T-helper 17 cell (primary cell): ENCODE measurements at places on chromosomes 12 and 14.
A peak's percentile ranks its signal among the peaks of the same experiment; 100 is the strongest.

DNA sequence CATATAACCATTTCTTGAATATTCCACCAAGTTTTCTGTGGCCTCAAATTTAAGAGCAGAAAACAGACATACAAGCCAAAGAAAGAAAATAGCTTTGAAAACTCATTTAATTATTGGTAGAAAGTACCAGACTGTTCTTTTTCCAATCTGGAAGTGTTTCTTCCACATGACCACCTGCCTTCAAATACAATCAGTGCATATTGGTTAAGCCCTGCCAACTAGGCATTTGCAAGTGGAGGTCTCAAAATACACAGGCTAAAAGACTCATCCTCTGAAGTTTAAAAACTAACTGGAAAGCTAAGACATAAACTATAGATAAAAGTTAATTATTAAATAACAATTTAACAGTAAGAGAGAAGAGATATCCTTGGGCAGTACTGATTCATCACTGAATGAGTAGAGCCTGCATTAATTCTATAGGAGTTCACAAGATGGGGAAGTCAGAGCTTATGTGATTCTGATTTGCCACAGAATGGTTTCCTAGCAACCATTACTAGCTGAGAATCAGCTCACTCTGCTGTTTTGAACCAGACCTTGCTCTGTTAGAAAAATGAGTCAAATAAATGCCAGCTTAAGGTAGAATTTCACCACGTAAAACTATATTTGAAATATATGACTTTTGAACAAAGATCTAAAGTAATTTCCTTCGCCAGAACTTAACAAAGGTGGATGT, 433.8 kb downstream of the FUT8 start:
- no peak for DNase-seq

DNA sequence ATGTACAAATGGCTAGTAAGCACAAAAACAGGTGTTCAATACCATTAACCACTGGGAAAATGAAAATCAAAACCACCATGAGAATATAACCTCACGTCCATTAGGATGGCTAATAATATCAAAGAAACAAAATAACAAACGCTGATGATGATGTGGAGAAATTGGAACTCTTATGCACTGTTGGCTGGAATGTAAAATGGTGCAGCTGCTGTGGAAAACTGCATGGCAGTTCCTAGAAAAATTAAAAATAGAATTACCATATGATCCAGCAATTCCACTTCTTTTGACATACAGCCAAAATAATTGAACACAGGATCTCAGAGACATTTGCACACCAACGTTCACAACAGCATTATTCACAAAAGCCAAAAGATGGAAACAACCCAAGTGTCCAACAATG, 51.5 kb downstream of the TMPRSS12 start:
- DNase-seq = no peak

DNA sequence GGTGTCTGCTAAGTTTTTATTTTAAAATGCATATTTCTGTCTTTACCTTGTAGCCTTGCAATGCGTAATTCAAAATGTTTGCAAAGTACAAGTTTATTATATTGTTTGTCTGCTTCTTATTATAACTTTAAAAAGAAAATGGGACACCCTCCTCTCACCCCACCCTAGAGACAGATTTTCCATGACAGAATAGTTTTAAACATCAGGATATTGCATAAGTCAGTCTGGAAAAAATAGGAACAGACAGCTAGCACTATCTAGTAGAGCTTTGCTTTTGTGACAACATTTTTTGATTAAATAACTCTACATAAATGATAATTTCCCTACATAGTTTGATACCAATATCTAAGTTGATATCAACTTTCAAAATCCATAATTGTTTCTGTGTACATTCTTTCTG, 71.3 kb downstream of the PDE3A start:
- DNase-seq = no peak

- DNase-seq = no peak
These were observed 1.1 kb downstream of the GCH1 start for GRCh38 chr14:54901380-54902142.

- DNase-seq = no peak
These were observed 6.1 kb downstream of the ASB8 start for GRCh38 chr12:48151103-48151771.

DNA sequence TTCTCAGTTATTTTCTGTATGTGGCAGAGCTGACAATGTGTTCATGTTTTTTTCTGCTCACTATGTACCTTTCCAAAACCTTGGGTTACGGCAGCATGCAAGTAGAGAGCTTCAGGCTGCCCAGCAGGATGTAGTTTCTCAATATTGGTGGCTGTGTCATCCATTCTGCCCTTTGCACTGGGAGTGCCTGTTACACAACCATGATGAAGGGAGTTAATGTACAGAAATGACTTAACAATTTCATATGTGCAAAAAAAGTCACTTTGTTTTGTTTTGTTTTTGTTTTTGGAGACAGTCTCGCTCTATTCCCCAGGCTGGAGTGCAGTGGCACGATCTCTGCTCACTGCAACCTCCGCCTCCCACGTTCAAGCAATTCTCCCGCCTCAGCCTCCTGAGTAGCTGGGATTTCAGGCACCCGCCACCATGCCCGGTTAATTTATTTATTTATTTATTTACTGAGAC, 6.1 kb upstream of the CNIH1 start:
- DNase-seq = no peak

GRCh38 chr12:58443273-58443980, 476.9 kb downstream of the LRIG3 start:
- DNase-seq = no peak

DNA sequence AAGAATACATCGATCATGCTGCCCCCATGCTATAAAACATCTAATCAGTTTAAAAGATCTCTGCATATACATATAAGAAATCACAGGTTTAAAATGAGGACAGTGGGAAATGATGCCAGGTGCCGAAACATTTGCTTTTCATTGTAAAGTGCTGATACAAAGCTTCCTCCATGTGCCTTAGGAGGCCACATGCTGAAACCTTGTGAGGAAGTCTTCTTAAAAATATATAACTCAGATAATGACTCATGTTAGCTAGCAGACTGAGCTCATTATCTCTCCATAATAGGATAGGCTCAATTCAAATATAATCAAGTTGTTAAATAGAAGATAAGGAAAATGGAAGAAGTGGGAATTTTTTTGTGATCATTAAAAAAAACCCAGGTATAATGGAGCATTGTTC, 65.9 kb downstream of the RFX4 start:
- no peak for DNase-seq

- no peak for DNase-seq
These were observed 331.5 kb downstream of the LRIG3 start for GRCh38 chr12:58588770-58589169.

DNA sequence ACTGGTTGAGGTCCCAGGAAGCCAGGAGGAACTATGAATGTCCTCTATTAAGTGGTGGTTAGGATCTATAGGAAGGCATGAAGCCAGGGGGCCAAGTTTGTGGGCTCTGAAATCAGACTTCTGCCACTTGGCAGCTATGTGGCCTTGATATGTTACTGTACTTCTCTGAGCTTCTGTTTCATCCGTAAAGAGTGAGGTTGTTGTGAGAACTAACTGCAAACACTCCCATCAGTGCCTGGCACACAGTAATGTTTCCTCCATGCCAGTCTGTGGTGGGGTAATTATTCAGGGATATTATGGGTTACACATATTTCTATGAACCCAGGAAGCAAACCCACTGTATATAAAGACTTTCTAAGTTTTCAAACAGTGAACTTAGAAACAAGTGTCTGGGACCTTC, 57.4 kb downstream of the PLXNC1 start:
- DNase-seq = no peak

GRCh38 chr12:54378796-54379397, 5.6 kb downstream of the ZNF385A start:
- DNase-seq = no peak

- no peak for DNase-seq
These were observed 19.2 kb downstream of the ESRRB start for GRCh38 chr14:76395161-76395560.

DNA sequence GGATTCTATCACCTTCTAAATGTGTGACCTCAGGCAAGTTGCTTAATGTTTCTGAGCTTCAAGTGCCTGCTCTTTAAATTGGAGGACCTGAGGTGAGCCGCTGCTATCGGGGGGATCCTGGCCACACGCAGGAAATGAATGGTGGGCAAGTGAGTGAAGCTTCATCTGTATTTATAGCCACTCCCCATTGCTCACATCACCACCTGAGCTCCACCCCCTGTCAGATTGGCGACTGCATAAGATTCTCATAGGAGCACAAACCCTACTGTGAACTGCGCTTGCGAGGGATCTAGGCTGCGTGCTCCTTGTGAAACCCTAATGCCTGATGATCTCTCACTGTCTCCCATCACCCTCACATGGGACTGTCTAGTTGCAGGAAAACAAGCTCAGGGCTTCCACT, 158.6 kb upstream of the CCND2 start:
- DNase-seq = no peak

DNA sequence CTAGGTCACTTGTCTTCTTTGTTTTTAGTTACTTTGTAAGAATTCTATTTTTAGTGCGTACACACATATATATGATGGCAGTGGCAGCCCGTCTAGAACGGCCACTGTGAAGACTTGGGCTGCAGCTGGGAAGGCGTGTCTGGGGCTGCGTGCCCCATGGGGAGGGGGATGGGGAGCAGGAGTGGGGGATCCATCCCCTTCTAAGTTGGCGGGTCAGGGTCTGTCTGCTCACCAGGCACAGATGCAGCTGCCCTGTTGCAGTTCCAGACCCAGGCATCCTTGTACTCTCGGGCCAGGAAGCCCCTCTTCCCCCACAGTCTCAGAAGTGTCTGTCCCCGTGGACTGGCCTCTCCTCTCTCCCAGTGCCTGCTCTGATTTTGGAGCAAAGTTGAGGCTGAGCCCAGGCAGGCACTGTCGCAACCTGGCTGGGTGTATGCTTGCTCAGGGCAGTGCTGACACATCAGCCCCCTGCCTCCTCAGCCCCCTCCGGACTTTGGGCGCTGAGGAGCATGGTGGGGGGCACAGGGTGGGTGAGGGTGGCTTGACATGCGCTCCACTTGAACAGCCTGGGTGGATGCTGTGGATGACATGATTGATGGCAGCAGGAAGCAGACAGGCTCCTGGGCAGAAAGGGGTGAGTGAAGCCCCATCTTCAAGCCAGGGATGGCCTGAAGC, 271.2 kb upstream of the NAV3 start:
- no peak for DNase-seq

DNA sequence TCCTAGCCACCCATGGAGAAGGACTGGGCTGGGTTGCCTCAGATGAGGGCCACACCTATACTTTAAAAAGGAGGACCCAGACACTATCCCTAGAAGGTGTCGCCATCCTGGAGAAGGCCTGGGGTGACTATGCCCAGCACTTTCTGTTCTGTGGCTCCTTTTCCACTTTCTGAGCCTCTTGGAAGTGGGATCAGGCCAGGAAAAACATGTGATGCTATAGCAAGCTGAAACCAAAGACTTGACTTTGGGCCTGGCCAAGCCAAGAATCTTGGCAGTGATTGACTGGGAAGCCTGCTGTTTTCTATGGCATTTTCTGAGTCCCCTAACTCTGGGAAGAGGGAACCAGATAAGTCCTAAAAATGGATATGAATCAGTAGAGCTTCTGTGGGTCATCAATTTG, 332.3 kb downstream of the ZFP36L1 start:
- DNase-seq = no peak

GRCh38 chr14:75738192-75738591, 77.1 kb downstream of the TTLL5 start:
- DNase-seq = no peak

DNA sequence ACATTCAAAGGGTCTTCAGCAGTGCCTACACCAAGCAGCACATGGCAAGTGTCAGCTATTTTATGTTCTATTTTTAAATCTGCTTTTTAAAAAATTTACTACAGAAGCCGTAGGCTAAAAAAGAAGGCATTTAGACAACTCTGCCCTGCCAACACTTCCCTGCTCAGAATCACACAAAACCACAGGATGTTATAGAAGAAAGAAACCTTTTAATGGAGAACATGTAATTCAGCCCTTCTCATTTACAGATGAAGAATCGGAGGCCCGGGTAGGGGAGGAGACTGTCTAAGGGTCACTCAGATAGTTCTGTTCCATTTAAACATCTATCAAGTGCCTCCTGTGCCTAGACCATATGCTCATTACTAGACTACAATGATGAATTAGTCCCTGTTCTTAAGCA, 171.8 kb upstream of the NTF3 start:
- no peak for DNase-seq

GRCh38 chr14:25136811-25137210, 86.9 kb upstream of the STXBP6 start:
- no peak for DNase-seq

- no peak for DNase-seq
These were observed 8.2 kb upstream of the YLPM1 start for GRCh38 chr14:74754899-74755298.

GRCh38 chr14:102825307-102826095, 48.3 kb downstream of the TRAF3 start:
- no peak for DNase-seq

- DNase-seq = peak; percentile 19
These were observed 7.8 kb upstream of the PLXNC1 start for GRCh38 chr12:94140556-94140955.

DNA sequence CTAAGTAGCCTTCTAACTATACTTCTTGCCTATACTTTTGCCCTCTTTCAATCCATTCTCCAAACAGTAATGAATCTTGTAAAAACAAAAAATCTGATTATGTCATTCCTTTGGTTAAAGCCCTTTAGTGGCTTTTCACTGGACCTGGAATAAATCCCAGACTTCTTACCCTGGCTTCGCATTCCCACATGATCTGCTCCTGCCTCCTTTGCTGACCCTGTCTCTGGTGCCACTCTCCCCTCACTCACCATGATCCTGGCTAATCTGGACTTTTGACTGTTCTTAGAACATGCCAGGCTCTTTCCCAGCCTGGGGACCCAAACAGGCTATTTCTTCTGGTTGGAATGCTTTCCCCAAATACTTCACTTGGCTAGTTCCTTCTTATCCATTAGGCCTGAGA, 7.9 kb downstream of the MIA2 start:
- no peak for DNase-seq

- DNase-seq = no peak
These were observed 822.8 kb downstream of the GALC start for GRCh38 chr14:87170179-87170578.

DNA sequence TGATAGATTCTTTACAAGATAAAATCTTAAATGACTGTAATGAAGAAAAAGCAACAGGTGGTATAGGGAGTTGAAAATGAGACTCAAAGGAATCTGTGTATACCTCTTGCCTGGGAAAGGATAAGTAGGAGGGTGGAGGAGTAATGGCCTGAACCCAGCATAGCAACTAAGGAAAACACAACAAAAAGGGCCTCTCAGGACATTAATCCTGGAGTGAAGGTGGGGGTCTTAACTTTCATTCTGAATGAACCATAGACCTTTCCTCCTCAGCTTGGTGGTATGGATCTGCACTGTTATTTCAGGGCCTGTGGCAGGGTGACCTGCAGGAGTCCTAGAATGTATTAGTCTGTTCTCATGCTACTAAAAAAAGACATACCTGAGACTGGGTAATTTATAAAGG, 185.6 kb downstream of the AKAP6 start:
- DNase-seq = no peak
